ENCODE measurements at places on chromosomes 13 and 19. TPM values are rescaled to one million over a fixed set of nuclear protein-coding genes. Genes with fewer than 3 reads are reported as not detected.

PNMA8B gene
- 0.04 TPM for polyA plus RNA-seq

- no peak overlapping the region for H3K27ac ChIP-seq
- H3K4me1 ChIP-seq: peaks cover 14% of the 10 kb centered on the region
- no peak overlapping the region for H3K4me3 ChIP-seq
- no peaks in the 10 kb centered on the region for H3K27me3 ChIP-seq
- no peak for DNase-seq
- peaks cover 34% of the 10 kb centered on the region for H3K36me3 ChIP-seq
Observed at GRCh38 chr19:44498988-44499387, 1.3 kb downstream of the ZNF180 start.

IFNL4 gene
- polyA plus RNA-seq: not detected

FXYD1 gene
- 0.25 TPM for polyA plus RNA-seq

GRCh38 chr13:19836472-19836871, 27.0 kb downstream of the ZMYM5 start:
- H3K4me1 ChIP-seq: no peaks in the 10 kb centered on the region
- H3K4me3 ChIP-seq: no peak overlapping the region
- H3K27ac ChIP-seq: no peak overlapping the region
- H3K27me3 ChIP-seq: no peaks in the 10 kb centered on the region
- DNase-seq: no peak

ZNF850 gene
- 0.02 TPM for polyA plus RNA-seq

- H3K4me3 ChIP-seq: no peak overlapping the region
- no peak overlapping the region for H3K27ac ChIP-seq
- DNase-seq: no peak
- no peaks in the 10 kb centered on the region for H3K4me1 ChIP-seq
Observed at GRCh38 chr19:4357921-4358326, 14.6 kb downstream of the MPND start.

HRC gene
- 0.05 TPM for polyA plus RNA-seq

DNA sequence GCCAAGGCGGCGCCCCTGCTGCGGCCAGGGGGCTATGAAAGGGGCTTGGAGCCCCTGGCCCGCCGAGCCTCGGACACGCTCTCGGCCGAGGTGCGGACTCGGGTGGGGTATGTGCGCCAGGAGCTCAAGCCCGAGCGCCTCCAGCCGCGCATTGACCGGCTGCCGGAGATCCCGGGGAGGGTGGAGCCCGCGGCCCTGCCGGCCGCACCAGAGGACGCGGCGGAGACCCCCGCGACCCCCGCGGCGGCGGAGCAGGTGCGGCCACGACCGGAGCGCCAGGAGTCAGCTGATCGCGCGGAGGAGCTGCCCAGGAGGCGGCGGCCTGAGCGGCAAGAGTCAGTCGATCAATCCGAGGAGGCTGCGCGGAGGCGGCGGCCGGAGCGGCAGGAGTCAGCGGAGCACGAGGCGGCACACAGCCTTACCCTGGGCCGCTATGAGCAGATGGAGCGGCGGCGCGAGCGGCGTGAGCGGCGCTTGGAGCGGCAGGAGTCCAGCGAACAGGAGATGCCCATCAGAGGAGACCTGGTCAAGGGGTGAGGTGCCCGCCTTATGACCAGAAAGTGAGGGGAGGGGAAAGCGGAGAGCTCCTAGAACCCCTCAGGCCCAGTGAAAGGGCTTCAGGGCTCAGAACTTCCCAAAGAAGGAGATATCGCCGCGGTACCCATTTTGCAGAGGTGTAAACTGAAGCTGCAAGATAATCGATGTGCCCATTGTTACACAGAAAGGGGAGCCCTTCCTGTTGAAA, 8.8 kb upstream of the SHKBP1 start:
- H3K36me3 ChIP-seq: no peaks in the 10 kb centered on the region
- H3K4me3 ChIP-seq: peak overlapping the region; percentile 48
- H3K4me1 ChIP-seq: peaks cover 21% of the 10 kb centered on the region
- no peak overlapping the region for H3K27ac ChIP-seq
- DNase-seq: no peak

Measured in CD14-positive monocyte (primary cell).